Islet precursor cell (in vitro differentiated cells): ENCODE measurements at places on chromosomes 1 and 21.

GRCh38 chr1:224623743-224624333 is 7.7 kb downstream of the CNIH3 start:
- DNase-seq: peak; percentile 93

DNA sequence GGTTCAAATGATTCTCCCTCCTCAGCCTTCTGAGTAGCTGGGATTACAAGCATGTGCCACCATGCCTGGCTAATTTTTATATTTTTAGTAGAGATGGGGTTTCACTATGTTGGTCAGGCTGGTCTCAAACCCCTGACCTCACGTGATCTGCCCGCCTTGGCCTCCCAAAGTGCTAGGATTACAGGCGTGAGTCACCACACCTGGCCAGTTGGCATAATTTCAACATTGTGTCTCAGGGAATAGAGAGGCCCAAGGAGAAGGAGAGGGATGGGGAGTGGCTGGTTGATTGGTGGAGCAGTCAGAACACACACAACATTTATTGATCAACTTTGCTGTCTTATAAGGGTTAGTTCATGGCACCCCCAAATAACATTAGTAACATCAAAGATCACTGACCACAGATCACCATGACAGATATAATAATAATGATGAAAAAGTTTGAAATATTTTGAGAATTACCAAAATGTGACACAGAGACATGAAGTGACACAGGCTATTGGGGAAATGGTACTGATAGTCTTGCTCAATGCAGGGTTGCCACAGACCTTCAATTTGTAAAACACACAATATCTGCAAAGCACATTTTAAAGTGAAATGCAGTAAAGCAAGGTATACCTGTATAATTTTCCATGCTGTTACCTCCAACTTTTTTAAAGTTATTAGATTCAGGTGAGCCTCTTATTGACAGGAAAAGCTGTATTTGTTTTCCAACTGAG is 15.8 kb upstream of the CYB5R1 start:
- no peak for DNase-seq

DNA sequence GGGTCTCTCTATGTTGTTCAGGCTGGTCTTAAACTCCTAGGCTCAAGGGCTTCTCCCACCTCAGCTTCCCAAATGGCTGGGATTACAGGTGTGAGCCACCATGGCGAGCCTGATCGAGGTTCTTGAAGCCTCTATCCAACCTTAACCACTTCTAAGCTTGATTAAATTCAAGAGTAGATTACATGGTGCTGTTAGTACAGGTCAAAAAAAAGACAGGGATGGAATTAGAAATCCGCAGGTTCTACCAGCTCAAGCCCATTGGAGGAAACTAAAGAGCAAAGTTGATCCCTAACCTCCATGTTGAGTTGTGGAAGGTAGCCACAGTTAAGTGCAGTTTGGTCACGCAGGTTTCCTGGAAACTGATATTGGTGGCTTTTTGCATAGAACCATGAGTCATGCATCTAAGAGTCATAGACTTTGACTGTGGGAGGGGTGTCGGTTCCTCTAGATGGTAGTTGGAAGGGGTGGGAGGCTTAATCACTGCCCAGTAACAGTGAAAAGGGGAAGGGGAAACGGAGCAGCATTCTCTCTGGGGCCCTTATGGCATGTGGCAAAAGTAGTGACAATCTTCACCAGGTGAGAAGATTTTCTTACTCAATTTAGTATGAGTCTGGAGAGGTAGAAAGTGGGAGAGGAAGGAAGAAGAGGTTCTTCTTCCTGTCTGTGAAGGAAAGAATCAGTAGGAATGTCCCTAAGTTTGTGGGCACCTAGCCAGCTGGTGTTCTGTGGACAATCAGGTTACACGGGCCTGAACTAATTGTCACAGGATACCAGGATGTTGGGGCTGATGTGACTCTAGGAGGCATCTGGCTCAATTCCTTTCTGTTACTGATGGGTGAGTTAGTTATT is 7.0 kb downstream of the CD53 start:
- no peak for DNase-seq

DNA sequence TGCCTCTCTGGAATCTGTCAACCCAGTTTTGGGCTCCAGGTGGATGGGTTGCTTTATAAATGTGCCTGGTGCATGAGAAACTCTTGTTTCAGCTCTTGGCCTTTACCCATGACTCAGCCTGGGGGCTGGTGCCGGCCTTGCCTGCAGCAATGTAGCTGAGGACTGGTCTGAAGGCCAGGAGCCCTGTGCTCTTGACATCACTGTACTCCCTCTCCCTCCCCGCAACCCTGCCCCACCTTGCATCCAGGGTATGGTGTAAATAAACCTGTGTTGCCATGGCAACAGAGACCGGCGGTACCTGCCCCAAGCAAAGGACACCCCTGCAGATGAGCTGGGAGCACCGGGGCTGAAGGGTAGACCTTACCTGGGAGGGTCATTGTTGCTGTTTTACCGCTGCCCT is 13.3 kb downstream of the FAM151A start:
- peak; percentile 86 for DNase-seq

DNA sequence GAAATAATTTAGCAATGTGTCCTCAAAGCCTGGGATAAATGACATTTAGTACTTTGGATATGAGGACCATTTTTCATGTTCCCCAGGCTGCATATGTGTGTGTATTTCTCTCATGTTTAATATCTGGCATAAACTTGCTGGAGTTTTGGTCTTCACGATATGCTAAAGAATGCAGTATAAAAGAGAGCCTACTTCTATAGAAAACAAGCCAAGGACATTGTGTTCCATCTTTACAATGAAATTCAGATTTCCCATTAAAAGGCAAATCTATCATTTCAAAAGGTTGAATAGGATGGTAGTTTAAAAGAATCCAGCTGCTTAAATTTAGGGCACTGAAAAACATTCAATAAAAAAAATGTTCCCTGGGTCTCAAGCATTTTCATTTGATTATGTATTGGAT is 169.0 kb upstream of the C1orf105 start:
- no peak for DNase-seq

DNA sequence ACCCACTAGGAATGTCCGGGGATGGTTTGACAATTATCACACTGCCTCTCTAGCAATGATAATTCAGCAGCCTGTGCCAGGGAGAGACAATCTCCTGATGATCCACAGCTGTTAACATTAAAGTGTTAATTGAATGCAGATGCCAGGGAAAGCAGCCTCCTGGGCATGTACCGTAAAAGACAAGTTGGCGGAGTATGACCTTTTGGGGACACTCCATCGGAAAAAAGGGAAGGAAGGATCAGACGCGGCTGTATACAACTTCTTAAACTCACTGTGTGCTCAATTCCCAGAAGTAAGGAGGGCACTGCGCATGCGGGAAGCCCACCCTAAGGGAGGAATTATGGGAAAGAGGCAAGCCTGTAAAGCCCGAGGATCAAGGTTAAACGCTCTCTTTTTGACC is 62.6 kb downstream of the MAP3K7CL start:
- no peak for DNase-seq
